HuH-7 (cell line): ENCODE measurements at places on chromosomes 1 and 21.

DNA sequence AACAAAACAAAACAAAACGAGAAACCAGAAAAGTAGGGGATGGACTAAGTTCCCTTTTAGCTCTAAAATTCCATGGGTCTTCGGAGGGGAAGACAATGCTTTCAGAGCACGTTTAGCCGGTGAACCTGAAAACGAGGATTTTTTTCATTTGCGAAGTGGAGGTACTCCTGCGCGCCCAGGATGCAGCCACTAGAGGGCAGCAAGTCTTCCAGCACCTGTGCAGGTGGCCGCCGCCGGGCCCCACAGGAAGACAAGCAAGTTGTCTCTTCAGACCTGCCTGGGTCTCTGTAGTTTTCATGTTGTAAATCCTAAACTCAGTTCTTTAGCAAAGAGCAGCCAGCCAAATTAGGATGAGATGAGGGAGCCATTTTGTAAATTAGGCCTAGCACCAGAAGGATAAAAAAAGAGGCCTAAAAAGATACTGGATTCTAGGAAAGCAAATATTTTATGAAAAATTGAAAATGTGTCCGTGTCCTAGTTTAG, 17.7 kb upstream of the SNX27 start:
- peak; percentile 79 for DNase-seq

GRCh38 chr1:35864813-35865212, 18.2 kb upstream of the AGO1 start:
- no peak for DNase-seq

GRCh38 chr1:8680664-8681650, 136.5 kb downstream of the RERE start:
- DNase-seq = no peak

DNA sequence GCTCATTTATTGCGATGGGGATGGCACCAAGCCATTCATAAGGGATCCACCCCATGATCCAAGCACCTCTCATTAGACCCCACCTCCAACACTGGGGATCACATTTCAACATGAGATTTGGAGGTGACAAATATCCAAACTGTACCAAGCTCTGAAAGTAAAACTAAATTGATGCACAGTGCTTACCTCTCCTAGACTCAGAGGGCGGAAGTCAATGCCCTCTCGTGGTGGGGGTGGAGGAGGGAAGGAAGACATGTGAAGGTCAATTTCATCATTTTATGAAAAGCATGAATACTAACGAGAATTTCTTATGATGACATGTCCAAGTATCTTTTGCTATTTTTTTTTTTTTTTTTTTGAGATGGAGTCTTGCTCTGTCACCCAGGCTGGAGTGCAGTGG, 120.0 kb downstream of the PGBD5 start:
- no peak for DNase-seq

- DNase-seq = no peak
Measured at GRCh38 chr1:66355756-66356155, 178.2 kb upstream of the SGIP1 start.

GRCh38 chr1:16315437-16315836, 36.8 kb downstream of the FBXO42 start:
- no peak for DNase-seq

DNA sequence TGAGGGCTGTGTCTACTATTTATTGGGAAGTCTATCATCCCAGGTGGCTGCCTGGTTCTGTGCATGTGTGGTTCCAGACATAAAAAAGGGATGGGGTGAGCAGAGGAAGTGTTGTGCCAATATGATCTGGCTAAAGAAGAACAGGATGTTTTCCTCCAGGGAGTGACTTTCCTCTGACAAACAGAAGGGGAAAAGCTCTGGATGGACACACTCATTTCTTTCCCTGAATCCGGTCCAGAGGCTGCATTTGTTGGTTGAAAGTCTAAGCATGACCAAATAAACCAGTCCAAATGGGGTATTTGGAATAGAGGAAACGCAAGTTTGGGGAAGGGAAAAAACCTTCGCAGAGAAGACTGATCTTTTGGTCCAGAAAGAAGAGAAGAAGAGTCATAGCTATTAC, 12.7 kb downstream of the GREM2 start:
- DNase-seq = no peak

DNA sequence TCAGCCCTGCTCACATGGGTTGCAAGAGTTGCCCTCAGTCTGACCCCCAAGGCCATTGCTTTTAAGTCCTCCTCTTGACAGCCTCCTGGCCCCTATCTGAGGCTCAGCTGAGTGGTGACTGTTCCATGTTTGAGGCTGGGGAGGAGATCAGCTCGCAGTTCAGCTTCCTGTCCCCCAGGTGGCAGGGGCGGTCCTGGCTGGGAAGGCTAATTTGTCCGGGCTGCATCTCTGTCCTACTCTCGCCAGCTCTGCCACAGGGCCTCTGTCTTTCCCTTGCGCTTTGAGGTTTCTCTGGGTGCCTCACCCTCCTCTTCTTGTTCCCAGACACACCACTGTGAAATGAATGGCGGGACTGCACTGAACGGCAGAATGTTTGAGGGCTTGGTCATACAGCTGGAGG, 157.3 kb downstream of the KCNJ6 start:
- DNase-seq = peak; percentile 46

DNA sequence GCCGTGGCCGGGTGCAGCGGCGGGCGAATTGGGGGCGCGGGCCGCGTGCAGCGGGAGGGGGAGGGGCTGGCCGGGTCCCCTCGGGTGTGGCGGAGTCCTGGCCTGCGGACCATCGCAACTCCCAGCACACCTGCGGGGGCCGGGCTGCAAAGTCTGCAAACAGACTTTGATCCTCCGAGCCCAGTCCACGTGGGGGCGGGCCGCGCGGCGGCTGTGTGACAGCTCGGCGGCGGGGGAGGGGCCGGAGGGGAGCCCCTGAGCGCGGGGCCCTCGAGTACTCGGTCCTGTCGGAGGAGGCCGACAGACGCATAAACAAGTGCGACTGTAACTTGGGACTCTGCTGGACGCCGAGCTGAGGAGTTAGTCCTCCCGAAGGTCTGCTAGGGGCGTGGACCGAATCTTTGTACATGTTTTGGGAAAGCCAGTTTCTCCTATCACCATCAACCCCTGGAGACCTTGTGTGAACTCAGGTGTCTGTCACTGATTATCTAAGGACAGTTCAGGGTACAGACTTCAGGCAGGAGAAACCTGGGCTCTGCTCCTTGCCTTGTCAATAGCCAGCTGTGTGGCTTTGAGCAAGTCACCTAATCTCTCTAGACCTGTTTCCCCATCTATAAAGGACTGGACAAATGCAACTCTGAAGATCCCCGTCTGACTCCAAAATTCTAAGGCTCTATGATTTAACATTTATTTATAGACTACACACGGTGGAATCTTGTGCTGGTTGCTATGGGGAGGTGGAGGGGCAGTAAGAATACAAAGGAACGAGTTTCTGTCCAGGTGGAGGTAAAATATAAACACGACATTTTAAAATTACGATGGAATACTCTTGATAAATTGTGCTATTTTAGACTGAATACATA, 710 bp upstream of the SLC30A1 start:
- DNase-seq = peak; percentile 79

- no peak for DNase-seq
Measured at GRCh38 chr1:94686882-94687281, 133.3 kb upstream of the SLC44A3 start.

DNA sequence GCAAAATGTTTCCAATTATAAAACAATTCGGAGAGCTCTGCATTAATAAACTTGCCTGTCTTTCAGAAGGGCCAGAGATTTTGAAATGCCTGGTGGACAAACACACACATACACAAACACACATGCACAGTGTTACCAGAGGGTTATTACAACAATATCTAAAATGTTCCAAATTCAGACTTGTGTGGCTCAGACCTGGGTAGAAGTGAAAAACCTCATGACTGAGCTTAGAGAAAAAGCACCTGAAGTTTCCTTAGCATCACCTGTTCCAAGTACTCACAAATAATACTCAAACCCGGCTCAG, 247.9 kb downstream of the FOXD2 start:
- DNase-seq = no peak

DNA sequence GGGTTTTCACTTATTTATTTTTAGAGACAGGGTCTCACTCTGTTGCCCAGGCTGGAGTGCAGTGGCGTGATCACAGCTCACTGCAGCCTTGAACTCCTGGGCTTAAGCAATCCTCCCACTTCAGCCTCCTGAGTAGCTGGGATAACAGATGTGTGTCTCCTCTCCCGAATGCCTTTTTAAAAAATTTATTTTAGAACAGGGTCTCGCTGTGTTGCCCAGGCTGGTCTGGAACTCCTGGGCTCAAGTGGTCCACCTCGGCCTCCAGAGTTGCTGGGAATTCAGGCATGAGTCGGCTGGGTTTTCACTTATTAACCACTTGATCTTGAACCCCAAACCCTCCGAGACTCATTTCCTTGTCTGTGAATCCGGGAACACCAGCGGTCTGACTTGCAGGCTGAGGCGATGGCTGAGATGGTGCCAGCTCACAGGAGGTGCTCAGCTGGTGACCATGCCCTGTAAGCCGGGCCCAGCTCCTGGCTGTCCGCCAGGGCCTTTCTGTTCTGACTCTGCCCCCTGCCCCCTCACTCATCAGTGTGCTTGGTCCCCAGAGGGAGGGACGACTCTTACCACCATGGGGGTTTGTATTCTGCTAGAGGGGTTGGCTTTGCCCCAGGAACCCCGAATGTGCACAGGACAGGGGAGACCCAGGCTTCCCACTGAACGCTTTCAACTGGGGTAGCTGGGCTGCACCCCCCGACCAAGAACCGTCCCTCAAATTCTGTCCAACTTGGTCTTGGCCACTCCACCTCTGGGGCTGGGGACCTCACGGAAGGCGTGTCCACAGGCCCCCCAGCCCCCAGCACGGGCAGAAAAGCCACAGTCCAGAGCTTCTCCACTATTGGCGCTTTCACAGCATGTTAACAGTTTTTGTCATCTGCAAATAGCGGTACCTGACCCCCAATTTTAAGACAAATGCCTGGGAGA, 22.5 kb downstream of the MMEL1 start:
- no peak for DNase-seq

GRCh38 chr1:30191154-30191702, 532.2 kb downstream of the MATN1 start:
- DNase-seq = no peak

DNA sequence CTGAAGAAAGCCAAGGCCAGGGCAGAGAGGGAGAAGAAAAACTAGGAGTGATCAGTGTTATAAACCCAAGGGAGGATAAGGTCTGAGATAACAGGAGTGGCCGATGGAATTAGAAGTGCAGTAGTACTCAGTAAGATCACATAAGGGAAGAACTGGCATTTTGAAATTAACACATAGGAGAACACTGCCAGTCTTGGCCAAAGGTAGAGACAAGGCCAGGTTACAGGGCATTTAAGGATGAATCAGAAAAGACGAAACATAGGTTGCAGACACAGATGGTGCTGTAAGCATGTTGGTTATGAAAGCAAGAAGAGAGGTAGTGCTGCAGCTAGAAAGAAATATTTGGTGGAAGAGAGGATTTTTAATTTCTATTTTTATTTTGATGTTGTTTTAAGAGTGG, 278.9 kb upstream of the SNX7 start:
- DNase-seq = no peak

- no peak for DNase-seq
Measured at GRCh38 chr1:214720561-214720960, 117.6 kb downstream of the CENPF start.

- DNase-seq = no peak
Measured at GRCh38 chr1:196873385-196873784, 14.5 kb upstream of the CFHR4 start.

DNA sequence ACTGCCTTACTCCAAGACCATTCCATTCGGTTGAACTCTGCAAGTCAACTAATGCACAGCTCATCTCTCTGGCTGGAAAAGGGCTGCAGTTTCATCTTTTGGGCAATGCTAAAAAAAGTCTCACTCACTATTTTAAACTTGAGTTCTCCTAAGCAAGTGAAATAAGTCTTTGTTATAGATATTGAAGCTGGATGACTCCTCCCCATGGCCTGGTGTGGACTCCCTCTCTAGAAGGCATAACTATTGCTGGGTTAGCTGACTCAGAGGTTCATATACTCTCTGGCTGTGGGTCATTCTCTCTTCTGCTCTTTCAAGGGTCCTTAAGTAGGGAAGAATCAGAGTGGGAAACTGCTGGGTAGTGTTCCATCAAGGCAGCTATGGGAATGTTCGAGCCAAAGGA, 88.0 kb downstream of the XCL2 start:
- no peak for DNase-seq

- no peak for DNase-seq
Measured at GRCh38 chr1:224107282-224107625, 6.7 kb upstream of the FBXO28 start.

- DNase-seq = no peak
Measured at GRCh38 chr1:116737855-116738321, 16.3 kb upstream of the CD2 start.
